ENCODE measurements at places on chromosomes 11 and 22. TPM values are rescaled to one million over a fixed set of nuclear protein-coding genes. Genes with fewer than 3 reads are reported as not detected.

Gene B3GAT1
- total RNA-seq = 11.0 TPM

DNA sequence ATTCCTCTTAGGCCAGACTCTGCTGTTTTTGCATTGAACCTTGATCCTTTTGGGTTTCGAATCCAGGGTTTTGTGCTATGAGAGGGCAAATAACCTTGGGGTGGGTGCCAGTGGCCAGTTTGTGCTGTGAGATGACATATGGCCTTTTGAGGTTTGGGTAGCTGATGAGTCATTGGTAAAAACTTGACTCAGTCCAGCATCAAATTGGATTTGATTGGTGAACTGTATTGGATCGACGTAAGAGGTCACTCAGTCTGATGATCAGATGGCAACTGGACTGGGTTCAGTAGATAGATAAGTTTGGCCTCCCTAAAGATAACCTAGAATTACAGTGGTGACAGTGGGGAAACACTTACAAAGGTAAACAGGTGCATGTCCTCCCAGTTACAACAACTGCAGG, 41.0 kb upstream of the XKR3 start:
- no peaks in the 10 kb centered on the region for H3K27me3 ChIP-seq
- H3K4me1 ChIP-seq = no peaks in the 10 kb centered on the region
- H3K27ac ChIP-seq = no peak overlapping the region
- no peaks in the 10 kb centered on the region for H3K36me3 ChIP-seq
- no peak for DNase-seq

DNA sequence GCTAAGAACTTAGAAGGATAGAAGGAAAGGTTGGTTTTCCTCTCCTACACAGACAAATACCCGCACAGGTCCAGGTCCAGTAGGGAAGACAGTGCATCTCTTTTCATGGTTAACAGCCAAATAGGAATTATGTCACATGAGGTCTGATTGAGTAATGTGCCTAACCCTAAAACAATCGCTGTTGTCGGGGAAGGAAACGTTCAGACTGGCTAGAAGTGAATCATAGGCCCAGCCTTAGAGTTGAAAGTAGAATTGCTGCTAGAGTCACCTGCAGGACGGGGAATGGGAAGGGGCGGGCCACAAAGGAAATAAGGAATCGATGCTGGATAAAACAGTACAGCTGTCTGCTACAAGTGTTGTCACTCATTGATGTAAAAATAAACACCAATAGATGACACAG, 12.4 kb upstream of the HTATIP2 start:
- peaks cover 32% of the 10 kb centered on the region for H3K4me1 ChIP-seq
- no peaks in the 10 kb centered on the region for H3K27me3 ChIP-seq
- DNase-seq = no peak

- H3K27ac ChIP-seq = no peak overlapping the region
- peaks cover 9% of the 10 kb centered on the region for H3K4me1 ChIP-seq
- H3K4me3 ChIP-seq = no peak overlapping the region
- H3K27me3 ChIP-seq = no peaks in the 10 kb centered on the region
- DNase-seq = no peak
These were observed 69.3 kb downstream of the ABTB2 start for GRCh38 chr11:34288492-34288891.

- H3K27me3 ChIP-seq = no peaks in the 10 kb centered on the region
- no peak for DNase-seq
- H3K36me3 ChIP-seq = no peaks in the 10 kb centered on the region
- H3K4me3 ChIP-seq = no peak overlapping the region
- H3K27ac ChIP-seq = no peak overlapping the region
- peaks cover 9% of the 10 kb centered on the region for H3K4me1 ChIP-seq
These were observed 2.4 kb upstream of the TAF10 start for GRCh38 chr11:6614446-6614845.

- no peak overlapping the region for H3K27ac ChIP-seq
- H3K36me3 ChIP-seq = no peaks in the 10 kb centered on the region
- H3K27me3 ChIP-seq = peaks cover 9% of the 10 kb centered on the region
These were observed 32.1 kb upstream of the TPBGL start for GRCh38 chr11:75208446-75208845.

DNA sequence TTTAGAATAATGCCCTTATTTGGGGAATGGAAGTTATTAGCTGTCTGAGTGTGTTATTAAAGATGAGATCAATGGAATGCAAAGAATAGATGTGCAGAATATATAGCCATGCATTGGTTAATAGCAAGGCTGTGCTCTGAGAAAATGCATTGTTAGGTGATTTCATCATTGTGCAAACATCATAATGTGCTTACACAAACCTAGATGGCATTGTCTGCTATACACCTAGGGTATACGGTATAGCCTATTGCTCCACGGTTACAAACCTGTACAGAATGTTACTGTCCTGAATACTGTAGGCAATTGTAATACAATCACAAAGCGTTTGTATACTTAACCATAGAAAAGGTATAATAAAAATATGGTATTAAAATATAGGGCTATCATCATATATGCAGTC, 25.5 kb downstream of the SLC5A12 start:
- no peak for DNase-seq
- no peak overlapping the region for H3K4me3 ChIP-seq
- no peak overlapping the region for H3K27ac ChIP-seq

DNA sequence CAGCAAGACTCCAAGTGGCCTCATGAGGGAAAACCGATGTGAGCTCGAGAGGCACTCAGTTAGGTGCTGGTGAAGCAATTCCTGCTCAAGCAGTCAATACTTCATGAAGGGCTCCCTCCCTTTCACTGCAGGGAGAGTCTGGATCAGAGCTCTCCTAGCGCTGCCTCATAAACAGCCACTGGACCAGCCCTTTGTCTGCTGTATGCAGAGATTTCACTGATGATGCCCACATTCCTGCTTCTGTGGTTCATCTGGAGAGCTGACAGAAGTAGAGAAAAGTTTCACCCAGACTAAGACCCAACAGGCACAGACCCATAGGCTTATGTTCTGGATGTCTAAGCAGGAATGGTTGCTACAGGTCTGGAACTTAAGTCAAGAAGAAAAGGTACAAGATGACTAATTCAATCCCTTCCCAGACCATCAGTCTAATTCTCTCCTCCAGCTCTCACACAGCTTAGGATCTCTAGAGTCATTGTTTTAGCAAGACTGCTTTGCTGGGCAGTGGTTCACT, 4.0 kb downstream of the UCP2 start:
- H3K36me3 ChIP-seq = peaks cover 4% of the 10 kb centered on the region
- H3K4me1 ChIP-seq = peaks cover 27% of the 10 kb centered on the region
- no peaks in the 10 kb centered on the region for H3K27me3 ChIP-seq
- DNase-seq = no peak

Measured in neural progenitor cell (in vitro differentiated cells).